ENCODE measurements at places on chromosomes 7 and 10. TPM values are rescaled to one million over a fixed set of nuclear protein-coding genes. Genes with fewer than 3 reads are reported as not detected.
A peak's percentile ranks its signal among the peaks of the same experiment; 100 is the strongest.

Gene LRRC18
- not detected for total RNA-seq

Gene OR2A5
- not detected for total RNA-seq

GRCh38 chr10:3723766-3724165 lies 61.2 kb downstream of the KLF6 start:
- no peak overlapping the region for H3K27ac ChIP-seq
- H3K4me3 ChIP-seq, result no peak overlapping the region
- no peaks in the 10 kb centered on the region for H3K27me3 ChIP-seq
- peaks cover 4% of the 10 kb centered on the region for H3K4me1 ChIP-seq
- DNase-seq, result no peak

Gene TES
- total RNA-seq, result 42.4 TPM

DNA sequence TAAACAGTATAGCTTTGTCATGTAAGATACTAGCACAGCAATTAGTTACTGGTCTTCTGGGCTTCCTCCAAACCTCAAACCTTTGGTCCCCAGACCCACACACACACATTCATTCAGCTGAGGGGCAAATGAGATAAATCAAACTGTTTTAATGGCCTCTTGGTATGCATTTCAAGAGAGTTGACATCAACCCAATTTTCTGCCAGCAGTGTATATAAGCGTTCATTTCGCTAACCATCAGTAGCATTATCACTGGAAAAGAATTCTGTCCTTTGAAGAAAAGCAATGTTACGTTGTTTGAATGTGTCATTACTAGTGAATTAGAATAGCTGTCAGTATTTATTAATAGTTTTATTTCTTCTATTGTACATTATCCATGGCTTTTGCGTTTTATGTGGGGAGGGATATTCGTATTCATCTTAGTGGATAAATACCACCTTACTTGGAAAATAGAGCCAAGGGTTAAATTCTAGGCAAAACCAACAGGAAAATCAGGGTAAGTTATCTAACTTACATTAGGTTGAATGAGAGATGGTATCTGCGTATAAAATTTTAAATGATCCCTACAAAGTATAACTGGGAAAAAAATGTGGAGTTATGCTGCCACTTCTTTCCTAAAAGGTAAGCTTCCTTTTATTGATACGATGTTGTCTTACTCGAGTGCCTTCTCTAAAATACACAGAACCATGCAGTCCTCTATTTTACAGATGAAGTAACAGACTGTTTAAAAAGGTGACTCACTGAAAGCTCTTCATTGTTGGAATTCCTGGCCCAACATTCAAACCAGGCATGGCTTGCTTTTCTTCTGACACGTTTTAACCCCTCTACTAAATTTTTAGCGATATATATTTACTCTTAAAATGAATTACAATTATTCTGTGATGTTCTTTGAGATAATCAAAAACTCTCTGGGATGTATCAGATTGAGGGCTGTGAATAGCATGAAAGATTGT lies 2.0 kb upstream of the ZMYND11 start:
- peaks cover 19% of the 10 kb centered on the region for H3K4me1 ChIP-seq
- H3K27ac ChIP-seq, result no peak overlapping the region
- DNase-seq, result peak; percentile 59
- H3K4me3 ChIP-seq, result peak overlapping the region; percentile 69
- peaks cover 31% of the 10 kb centered on the region for H3K27me3 ChIP-seq

- H3K36me3 ChIP-seq, result no peaks in the 10 kb centered on the region
- H3K27ac ChIP-seq, result no peak overlapping the region
- no peak for DNase-seq
- peaks cover 26% of the 10 kb centered on the region for H3K4me1 ChIP-seq
- H3K4me3 ChIP-seq, result no peak overlapping the region
Observed at GRCh38 chr10:3625959-3626751, 158.9 kb downstream of the KLF6 start.

DNA sequence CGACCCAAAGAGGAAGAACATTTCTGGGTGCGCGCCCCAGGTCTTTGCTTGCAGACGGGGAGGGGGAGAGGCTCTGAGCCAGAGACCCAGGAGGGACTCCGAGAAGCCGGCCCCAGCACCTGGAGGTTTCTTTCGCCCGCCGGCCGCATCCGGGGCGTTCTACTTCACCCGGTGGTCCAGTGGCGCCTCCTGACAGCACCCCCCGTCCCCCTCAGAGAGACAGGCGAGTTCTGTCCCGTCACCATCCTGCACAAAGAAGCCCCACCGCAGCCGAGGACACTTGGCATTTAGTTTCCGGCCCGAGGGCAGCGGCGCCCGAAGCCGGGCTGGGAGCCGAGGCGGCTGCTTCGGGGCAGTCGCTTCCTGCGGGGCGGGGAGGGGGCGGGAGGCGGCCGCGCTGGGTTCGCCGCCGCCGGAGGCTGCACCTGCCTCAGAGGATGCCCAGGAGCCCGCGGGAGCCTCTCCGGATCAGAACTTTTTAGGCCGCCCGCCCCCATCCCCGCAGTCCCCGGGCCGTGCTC lies at the start of gene TMEM178B:
Gene TMEM178B (plus strand): TSS at position 424 of the 521 bp plus-strand sequence.
- peak within 1 kb of the TSS; percentile 90 for H3K4me3 ChIP-seq
- no peaks in the 10 kb centered on the region for H3K36me3 ChIP-seq
- peaks cover 37% of the 10 kb centered on the region for H3K27me3 ChIP-seq

Gene ZMIZ2
- 46.1 TPM for total RNA-seq

GRCh38 chr10:14474656-14475055 lies 143.9 kb upstream of the FRMD4A start:
- H3K27ac ChIP-seq, result no peak overlapping the region
- no peaks in the 10 kb centered on the region for H3K36me3 ChIP-seq
- H3K27me3 ChIP-seq, result no peaks in the 10 kb centered on the region
- DNase-seq, result no peak

GRCh38 chr7:44631458-44632115 lies 25.2 kb downstream of the OGDH start:
- H3K27ac ChIP-seq, result peak overlapping the region; percentile 78
- H3K27me3 ChIP-seq, result no peaks in the 10 kb centered on the region
- no peak for DNase-seq
- no peak overlapping the region for H3K4me3 ChIP-seq
- H3K36me3 ChIP-seq, result no peaks in the 10 kb centered on the region
- peaks cover 29% of the 10 kb centered on the region for H3K4me1 ChIP-seq

DNA sequence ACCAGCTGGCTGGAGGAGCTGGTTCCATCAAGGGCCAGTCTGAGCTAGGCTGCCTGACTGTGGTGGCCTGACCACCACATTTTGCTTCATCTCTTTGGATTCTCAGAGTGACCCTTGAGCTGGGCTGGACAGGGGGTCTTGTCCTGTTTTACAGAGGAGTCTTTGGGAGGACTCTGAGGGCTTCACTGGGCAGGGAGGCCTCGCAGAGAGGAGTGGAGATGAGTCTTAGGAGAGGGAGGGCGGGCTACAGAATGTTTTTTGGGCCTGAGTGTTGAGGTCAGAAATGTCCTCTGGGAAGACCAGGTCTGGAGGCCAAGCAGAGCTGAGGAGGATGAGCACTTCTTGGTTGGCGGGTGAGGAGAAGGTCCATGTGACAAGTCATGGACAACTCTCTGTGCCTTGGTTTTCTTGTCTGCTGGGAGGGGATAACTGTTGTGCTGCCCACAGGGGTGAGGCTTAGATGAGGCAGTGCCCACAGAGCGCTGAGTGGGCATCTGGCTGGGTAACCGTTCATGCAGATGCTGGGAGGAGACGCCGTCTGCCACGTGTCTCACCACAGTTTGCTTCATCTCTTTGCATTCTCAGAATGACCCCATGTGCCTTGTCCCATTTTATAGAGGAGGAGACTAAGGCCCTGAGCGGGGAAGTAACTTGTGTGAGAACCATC lies 9.4 kb downstream of the TSPAN15 start:
- no peak overlapping the region for H3K4me3 ChIP-seq
- H3K36me3 ChIP-seq, result no peaks in the 10 kb centered on the region
- no peaks in the 10 kb centered on the region for H3K4me1 ChIP-seq
- no peak overlapping the region for H3K27ac ChIP-seq
- no peaks in the 10 kb centered on the region for H3K27me3 ChIP-seq
- DNase-seq, result no peak

Gene TSPAN33
- 46.8 TPM for total RNA-seq

Gene ATP6V0A4
- total RNA-seq, result 1.3 TPM

GRCh38 chr7:148686312-148686937 lies 12.3 kb upstream of the CUL1 start:
- H3K4me1 ChIP-seq, result no peaks in the 10 kb centered on the region
- DNase-seq, result no peak
- no peak overlapping the region for H3K27ac ChIP-seq
- no peaks in the 10 kb centered on the region for H3K27me3 ChIP-seq

Gene SLC16A12
- total RNA-seq, result 2.0 TPM

DNA sequence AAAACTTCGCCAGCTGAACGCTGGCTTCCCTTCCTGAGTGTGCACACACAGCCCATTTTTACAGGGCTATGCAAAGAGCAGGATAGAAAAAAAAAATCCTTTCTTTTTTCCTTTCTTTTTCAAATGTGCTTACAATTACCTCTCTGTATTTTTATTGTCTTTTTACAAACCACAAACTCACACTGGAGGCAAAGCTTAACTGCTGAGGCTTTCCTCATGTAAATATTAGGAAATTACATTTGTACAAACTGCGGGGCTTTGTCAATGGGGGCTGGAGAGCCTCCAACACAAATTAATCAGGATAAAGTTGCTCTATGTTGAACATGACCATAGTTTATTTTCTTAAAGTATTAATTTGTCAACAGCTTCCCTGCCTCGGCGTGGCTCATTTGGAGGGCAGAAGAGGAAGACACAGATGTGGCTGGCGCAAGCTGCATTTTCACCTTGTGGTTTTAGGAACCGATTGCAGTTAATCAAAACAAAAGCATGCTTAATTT lies 411.7 kb upstream of the MKI67 start:
- H3K27me3 ChIP-seq, result no peaks in the 10 kb centered on the region
- no peak for DNase-seq
- H3K4me3 ChIP-seq, result peak overlapping the region; percentile 37
- peak overlapping the region; percentile 63 for H3K27ac ChIP-seq
- H3K4me1 ChIP-seq, result peaks cover 74% of the 10 kb centered on the region

DNA sequence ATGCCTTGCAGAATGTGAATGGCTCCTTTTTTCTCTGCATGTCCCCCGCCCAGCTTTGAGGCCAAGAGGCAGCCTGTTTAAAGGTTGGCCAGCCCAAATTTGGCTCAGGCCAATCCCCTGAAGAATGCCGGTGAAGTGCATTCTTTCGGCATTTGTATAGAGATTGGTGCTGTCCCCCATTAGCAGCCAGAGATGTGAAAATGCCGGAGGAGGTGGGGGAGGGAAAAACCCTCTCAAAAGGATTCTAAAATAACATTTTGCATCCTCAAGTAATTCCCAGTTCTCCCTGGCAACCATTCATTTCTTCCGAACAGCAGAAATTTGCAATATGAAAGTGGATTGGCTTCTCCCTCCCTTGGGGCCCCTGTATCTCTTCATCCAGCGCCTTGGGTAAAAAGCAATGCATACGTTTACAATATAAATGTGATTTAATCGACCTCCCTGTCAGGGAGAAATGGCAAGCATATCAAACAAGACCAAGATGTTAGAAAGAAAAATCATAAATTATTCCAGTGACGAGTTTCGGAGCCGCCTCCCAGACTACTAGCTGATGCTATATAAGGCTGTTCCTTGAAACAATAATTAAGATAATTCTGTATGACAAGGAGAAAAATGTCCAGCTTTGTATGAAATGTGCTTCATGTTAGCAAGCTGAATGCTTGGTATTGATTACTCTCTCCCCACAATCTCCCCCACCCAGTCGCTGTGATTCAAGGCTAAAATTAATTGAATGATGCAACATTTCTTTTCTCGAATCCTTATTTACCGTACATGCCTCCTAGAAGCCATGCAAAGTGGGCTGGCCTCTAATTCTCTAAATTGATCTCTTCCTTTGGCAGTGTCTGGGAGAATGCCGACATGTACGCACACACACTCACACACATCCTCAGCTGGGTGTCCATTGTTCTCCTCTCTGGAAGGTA lies 323.7 kb downstream of the RPS24 start:
- H3K27me3 ChIP-seq, result no peaks in the 10 kb centered on the region
- H3K36me3 ChIP-seq, result no peaks in the 10 kb centered on the region
- H3K27ac ChIP-seq, result no peak overlapping the region
- H3K4me3 ChIP-seq, result no peak overlapping the region

- H3K27me3 ChIP-seq, result no peaks in the 10 kb centered on the region
- no peak overlapping the region for H3K4me3 ChIP-seq
- H3K27ac ChIP-seq, result no peak overlapping the region
- H3K36me3 ChIP-seq, result no peaks in the 10 kb centered on the region
Observed at GRCh38 chr10:2619472-2619871, 447.9 kb upstream of the PFKP start.

DNA sequence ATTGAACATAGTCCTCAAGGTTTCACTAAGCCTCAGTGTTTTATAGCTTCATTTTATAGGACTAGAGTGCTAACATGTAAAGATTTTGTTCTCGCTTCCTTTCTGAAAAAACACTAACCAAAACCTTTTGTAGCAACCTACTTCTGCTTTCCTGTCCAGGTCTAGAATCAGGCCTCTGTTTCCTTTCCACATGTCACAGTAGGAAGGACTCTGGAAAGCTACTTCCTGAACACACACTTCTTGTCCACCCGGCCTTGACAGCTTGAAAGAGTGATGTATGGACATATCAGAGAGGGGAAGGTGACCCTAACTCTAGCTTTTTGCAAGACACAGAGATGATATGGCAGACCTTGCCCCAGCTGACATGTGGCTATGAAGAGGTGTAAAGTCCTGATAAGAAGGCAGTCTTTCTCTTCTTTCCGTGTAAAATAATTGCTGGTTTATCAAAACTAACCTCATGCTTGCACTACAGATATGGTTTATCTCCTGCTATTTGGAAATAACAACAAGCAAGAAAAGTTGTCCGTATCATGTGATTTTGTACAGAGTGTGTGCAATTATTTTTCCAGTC lies 175.4 kb downstream of the SKAP2 start:
- no peak overlapping the region for H3K27ac ChIP-seq
- H3K4me3 ChIP-seq, result no peak overlapping the region
- H3K36me3 ChIP-seq, result no peaks in the 10 kb centered on the region
- H3K4me1 ChIP-seq, result peaks cover 24% of the 10 kb centered on the region
- DNase-seq, result no peak

DNA sequence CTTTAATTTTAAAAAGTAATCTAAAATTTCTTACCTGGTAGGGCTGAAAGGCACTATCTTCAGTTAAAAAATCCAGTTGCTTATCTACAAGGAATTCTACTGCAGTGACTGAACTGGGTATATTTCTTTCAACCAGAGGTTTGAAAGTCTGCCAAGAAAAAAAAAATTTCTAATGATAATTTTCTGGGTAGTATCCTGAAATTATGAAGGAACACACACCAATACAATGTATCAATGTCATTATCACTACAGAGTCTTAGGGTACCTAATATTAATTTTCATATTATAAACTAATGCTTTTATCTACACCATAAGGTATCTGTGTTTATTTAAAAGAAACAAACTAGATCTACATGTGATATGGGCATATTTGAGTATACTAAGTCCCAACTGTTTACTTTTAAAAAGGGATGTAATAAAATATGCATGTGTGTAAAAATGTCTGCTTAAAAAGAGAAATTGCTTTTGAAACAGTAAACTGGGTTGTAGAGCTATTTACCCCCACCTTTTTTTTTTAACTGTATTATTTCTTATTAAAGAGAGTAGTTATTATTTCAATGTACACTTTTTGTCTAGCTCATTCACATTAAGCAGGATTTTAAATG lies 131.6 kb downstream of the NRBF2 start:
- peak overlapping the region; percentile 67 for H3K4me3 ChIP-seq
- H3K27me3 ChIP-seq, result no peaks in the 10 kb centered on the region
- H3K4me1 ChIP-seq, result peaks cover 35% of the 10 kb centered on the region

- no peaks in the 10 kb centered on the region for H3K4me1 ChIP-seq
- H3K27ac ChIP-seq, result no peak overlapping the region
- peaks cover 32% of the 10 kb centered on the region for H3K36me3 ChIP-seq
- no peak for DNase-seq
Observed at GRCh38 chr7:154469652-154470051, 417.5 kb downstream of the DPP6 start.

All from GM23338 (cell line).